ENCODE measurements at places on chromosomes 7 and 10.

DNA sequence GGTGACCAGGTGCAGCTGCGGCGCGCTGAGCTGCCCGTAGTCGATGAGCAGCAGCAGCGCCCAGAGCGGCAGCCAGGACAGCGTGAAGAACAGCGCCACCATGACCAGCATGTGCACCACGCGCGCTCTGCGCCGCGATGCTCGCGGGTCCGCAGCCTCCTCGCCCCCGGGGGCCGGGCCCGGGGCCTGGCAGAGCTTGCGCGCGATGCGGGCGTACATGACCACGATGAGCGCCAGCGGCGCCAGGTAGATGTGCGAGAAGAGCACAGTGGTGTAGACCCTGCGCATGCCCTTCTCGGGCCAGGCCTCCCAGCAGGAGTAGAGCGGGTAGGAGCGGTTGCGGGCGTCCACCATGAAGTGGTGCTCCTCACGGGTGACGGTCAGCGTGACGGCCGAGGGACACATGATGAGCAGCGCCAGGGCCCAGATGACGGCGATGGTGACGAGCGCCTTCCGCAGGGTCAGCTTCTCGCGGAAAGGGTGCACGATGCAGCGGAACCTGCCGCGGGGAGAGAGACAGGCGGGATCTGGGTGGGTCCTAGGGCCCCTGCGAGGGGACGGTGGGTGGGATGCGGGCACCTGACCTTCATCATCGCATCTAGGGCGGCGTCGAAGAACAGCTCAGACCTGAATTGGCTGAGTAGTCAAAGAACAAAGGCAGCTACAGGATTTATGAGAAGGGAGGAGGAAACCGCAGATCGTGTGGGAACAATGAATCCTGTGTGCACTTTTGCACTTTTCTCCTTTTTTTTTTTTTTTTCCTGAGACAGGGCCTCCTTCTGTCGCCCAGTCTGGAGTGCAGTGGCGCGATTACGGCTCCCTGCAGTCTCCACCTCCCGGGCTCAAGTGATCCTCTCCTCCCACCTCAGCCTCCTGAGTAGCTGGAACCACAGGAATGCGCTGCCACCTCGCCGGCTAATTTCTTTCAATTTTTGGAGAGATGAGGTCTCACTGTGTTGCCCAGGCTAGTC lies 22.4 kb upstream of the PPA1 start:
- no peak for DNase-seq

DNA sequence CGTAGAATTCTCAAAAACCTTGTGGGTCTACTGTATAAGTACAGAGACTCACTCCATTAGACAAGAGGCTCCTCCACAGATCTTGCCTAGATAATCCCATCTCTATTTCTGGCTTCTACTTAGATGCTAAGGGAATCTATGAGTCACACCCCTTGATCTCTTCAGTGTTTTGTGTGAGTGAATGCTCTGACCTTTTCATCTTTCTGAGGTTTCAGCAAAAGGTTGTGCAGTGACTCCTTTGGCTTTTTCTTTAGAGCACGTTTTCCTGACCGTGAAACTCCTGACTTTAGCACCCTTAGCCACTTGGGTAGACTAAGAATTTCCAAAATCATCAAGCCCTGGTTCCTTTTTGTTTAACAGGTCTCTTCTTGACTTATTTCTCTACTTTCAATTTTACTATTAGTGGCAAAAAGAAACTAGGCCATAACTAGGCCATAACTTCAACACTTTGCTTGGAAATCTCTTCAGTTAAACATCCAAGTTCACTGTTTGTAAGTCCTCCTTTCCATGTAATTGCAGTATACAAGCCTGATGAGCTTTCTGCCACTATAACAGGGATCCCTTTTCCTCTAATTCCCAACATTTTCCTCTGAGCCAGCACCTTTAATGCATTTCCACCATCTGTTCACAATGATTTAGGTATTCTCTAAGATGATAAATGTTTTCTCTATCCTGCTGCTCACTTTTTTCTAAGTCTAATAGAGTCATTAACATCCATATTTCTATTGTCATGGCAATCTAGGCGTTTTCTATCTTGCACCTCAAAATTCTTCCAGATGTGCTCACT lies 19.4 kb downstream of the COPG2 start:
- DNase-seq, result no peak

DNA sequence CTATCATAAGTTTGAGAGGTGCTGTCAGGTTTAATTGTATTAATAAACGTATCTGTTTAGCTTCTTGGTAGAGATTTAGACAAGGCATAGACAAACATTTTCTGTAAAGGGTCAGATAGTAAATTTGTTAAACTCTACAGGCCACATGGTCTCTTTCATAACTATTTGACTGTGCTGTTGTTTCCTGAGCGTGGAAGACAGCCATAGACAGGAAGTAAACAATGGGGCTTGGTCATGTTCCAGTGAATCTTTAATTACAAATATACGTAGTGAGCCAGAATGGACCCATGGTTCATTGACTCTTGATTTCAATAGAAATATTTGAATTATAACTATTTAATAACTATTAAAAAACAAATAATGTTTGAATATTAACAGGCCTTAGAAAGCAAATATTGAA lies 451.1 kb downstream of the SH2D4B start:
- no peak for DNase-seq

DNA sequence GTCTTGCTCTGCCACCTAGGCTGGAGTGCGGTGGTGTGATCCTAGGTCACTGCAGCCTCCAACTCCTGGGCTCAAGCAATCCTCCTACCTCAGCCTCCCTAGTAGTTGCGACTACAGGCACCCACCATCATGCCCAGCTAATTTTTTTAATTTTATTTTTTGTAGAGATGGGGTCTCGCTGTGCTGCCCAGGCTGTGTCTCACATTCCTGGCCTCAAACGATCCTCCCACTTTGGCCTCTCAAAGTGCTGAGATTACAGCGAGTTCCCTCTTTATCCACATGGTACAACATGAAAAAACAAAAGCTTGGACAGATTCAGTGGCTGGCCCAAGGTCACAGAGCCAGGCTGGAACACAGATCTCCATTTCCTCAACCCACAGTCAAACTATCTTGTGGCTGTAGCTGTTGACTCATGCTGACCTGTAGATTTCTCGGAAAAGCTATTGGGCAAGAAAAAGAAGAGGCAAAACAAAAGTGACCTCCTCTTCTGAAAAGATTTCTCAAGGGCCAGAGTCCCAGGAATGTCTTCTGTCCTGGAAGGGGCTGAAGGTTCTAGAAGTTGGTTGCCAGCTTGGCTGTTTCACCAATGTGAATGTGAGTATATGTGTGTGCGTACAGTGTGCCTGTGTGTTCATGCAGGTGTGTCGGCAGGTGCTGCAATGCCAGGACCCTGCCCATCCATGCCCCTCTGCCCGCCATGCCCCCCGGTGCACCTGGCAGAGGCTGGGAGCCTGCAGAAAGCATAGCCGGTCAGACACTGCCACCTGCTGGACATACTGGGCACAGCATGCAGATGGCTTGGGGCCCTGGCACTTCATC lies 28.4 kb downstream of the TMEM130 start:
- DNase-seq, result peak; percentile 79

DNA sequence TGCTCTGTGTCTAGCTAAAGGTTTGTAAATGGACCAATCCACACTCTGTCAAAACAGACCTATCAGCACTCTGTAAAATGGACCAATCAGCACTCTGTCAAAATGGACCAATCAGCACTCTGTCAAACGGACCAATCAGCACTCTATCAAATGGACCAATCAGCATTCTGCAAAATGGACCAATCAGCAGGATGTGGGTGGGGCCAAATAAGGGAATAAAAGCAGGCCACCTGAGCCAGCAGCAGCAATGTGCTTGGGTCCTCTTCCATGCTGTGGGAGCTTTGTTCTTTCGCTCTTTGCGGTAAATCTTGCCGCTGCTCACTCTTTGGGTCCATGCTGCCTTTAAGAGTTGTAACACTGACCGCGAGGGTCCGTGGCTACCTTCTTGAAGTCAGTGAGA lies 740.5 kb upstream of the POM121L12 start:
- no peak for DNase-seq

DNA sequence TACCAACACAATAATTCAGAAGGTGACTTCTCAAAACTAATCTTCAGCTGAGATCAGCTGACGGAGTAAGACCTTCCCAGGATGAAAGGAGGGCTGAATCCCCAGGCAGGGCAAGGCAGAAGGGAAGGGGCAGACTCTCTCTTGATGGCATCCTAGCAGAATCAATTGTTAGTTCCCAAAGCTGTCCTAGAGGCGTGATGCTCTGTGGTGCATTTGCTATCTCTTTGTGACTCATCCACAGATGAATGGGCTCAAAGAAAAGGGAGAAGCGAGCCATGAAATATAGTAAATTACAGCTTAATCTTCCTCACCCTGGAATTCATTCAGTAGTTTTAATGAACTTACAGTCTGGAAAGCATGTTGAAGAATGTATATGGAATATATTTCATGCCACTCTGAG lies 37.2 kb downstream of the PDE1C start:
- DNase-seq, result no peak

DNA sequence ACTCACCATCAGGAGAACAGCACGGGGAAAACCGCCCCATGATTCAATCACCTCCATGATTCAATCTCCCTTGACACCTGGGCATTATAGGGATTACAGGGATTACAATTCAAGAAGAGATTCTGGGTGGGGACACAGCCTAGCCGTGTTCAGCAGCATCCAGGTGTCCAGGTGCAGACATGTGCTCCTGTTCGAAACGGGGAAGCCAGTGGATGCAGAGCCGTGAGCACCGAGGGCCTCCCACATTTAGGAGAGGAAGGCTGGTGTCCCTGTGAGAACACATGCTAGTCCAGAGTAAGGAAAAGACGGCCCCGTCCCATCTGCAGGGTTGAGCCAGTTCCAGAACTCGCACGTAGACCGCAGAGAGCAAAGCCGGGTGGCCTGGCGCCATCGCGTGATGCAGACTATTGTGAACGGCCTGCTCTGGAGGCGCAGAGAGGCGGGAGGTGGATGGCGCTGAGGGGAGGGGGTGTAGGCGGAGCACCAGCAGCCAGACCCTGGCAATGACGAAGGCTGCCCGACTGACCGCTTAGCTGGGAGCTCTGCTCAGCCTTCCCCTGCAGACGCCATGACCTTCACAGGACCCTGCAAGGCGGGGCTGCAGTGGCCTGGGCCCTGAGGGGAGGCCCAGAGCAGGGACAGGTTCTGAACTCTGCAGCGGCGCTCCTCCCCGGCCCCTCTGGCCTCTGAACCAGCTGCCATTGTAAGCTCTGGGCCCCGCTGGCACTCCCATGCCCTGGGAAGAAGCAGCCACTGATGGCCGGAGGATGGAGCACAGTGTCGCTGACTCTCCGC lies 141.6 kb upstream of the TCERG1L start:
- no peak for DNase-seq
